GM04503 (cell line): ENCODE measurements at places on chromosomes 12 and 14.

DNA sequence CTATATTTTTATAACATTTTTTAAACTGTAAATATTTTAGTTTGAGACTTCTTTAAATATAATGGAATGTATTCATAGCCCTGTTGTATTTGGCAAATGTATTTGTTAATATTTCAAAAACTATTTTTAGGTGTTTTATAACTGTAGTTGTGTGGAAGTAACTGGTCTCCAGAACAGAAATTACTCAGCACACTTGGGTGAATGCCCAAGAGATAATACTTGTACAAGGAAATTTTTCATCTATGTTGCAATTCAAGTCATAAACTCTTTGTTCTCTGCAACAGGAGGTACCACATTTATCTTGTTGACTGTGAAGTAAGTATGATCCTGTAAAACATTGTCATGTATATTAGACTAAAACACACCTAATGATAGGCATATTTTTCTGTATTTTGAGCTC is 72.8 kb downstream of the SLCO1B3 start:
- no peak for DNase-seq

GRCh38 chr12:80469681-80470080 is 25.6 kb downstream of the PTPRQ start:
- no peak for DNase-seq

DNA sequence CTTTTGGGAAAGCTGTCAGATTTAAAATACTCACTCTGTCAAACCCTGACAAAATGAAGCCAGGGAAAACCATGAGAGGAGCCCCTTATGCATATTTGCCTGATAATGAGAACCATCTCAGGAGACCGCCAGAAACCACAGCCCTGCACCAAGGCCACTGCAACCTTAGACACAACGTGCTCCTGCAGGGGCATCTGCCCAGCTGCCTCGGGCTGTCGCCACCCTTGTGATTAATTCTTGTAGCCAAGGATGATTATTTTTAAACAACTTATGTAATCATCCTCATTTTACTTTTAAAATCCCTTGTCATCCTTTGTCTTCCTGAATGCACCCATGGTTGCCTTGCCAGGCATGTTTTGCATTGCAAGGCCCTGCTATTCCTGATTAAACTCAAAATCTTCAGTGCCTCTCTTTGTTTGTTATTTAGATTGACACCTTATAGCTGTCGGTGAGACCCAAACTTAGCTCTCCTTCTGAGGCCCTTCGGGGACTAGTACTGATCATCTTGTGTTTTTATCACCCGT is 766.4 kb upstream of the TMEM132C start:
- DNase-seq: no peak

- DNase-seq: no peak
These were observed 49.9 kb upstream of the TBX3 start for GRCh38 chr12:114733919-114734318.
